ENCODE measurements at places on chromosomes 13 and 19.
A peak's percentile ranks its signal among the peaks of the same experiment; 100 is the strongest.

DNA sequence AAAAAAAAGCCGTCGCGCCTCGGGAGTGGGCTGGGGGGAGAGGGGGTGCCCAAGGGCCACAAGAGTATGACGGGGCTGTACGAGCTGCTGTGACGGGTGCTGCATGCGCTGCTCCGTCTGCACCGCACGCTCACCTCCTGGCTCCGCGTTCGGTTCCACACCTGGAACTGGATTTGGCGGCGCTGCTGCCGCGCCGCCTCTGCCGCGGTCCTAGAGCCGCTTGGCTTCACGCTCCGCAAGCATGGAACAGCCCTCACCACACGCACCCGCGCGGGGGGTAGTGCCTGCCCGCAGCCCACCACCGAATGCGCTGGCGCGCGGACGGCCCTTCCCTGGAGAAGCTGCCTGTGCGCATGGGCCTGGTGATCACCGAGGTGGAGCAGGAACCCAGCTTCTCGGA, 18.8 kb downstream of the C1QTNF9 start:
- DNase-seq, result no peak

- no peak for DNase-seq
Measured at GRCh38 chr13:45255247-45255987, 54.6 kb upstream of the KCTD4 start.

- no peak for DNase-seq
Measured at GRCh38 chr13:98405107-98405571, 171.8 kb downstream of the STK24 start.

GRCh38 chr13:35698911-35699576, 222.6 kb upstream of the MAB21L1 start:
- no peak for DNase-seq

GRCh38 chr13:113166681-113167080, 8.2 kb downstream of the PROZ start:
- DNase-seq, result no peak

- DNase-seq, result no peak
Measured at GRCh38 chr13:112893207-112893569, 75.8 kb upstream of the MCF2L start.

- no peak for DNase-seq
Measured at GRCh38 chr19:33395561-33396550, 22.3 kb downstream of the CEBPG start.

GRCh38 chr19:31275068-31275334, 74.2 kb downstream of the TSHZ3 start:
- no peak for DNase-seq

- DNase-seq, result no peak
Measured at GRCh38 chr19:41064974-41065569, 23.2 kb upstream of the CYP2A13 start.

GRCh38 chr19:30280018-30280417, 92.2 kb upstream of the ZNF536 start:
- no peak for DNase-seq

DNA sequence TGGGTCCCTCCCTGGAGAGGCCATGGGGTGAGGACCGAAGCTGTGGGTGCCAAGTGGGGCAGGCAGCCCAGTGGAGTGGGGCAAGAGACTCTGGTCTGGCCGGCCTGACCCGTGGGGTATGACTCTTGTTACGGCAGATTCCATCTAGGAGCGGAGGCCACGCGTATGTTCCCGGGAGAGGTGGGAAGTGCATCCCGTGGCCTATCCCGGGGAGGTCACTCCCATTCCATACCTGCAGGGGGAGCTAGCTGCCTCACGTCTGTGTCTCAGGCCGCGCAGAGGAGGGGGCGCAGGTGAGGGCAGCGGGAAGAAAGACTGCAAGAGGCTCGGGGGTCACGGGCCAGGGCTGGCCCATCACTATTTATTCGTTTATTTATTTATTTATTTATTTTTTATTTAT, 4.9 kb downstream of the CSNK1G2 start:
- peak; percentile 37 for DNase-seq

DNA sequence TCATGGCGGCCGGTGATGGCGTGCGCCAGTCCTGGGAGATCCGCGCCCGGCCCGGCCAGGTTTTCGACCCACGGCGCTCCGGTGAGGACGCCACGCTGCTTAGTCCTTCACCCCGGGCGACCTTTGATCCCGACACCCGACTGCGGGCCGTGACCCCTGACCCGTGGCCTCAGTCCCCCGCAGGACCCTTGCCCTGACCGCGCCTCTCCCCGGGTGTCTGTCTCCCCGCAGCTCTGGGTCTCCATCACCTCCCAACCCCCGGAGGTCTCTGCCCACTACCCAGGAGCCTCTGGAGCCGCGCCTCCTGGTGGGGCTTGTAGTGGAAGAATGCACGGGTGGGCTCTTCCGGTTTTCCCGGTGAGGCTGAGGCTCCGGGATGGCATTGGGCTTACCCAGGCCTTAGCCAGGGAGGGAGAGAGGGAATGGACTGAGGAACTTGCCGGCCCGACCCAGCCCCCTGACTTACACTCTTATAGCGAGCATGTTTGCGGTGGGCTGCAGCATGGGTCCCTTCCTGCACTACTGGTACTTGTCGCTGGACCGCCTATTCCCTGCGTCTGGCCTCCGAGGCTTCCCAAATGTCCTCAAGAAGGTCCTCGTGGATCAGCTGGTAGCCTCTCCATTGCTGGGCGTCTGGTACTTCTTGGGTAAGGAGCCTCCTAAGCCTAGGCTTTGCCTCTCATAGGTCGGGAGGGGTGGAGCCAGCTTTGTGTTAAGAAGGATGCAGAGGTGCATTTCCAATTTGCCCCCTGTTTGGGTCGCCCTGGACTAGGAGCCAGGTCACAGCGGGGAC, 566 bp downstream of the MPV17L2 start:
- no peak for DNase-seq

- peak; percentile 78 for DNase-seq
Measured at GRCh38 chr19:8001995-8002849, 3.2 kb downstream of the ELAVL1 start.

DNA sequence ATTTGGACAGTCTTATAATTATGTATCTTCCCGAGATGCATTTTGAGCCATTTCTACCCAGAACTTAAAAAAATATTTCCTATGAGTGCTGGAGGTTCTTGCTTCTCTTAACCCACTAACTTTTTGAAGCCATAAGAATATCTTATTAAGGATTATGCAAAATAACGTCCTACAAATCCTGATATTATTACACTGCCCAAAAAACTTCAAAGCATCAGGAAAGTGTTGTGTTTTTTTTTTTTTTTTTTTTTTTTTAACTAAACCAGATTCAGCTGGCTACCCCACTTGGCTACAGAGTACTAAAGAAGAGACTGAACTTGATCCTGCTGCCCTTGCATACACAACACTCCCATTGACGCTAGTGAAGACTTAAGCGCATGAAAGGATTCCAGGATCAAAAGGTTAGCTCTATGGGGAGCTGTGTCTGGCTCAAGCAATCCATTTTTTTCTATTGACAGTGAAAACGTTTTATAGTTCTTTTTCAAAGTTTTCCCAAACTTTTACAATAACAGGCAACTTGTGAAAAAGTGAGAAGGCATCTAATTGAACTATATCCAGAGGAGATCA, 141.4 kb downstream of the KCNRG start:
- DNase-seq, result no peak

Measured in hematopoietic multipotent progenitor cell treated with erythropoietin and hydrocortisone succinate and interleukin-3 and kit ligand, for 15 days (in vitro differentiated cells).